Myocyte (in vitro differentiated cells): ENCODE measurements at places on chromosomes 1 and 21. TPM values are rescaled to one million over a fixed set of nuclear protein-coding genes. Genes with fewer than 3 reads are reported as not detected.

The TMEM200B gene
- 0.10 and 0.29 TPM in 2 replicates for total RNA-seq

DNA sequence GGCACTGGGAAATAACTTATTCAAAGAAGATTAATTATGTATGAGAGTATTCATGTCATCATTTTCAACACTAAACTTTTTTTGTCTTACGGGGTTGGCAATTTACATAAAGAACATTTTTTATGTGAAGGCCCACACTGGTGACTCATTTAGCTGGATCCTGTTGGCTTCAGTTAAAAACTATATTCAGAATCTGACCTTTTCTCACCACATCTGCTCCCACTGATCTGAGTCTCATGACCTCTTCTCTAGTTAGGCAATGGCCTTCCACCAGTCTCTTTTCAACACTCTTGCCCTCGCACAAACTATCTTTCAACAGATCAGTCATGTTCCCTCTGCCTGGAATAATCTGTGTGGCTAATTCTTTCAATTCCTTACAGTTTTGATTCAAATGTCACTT is 53.4 kb downstream of the TMPRSS15 start:
- DNase-seq: peak; percentile 72

DNA sequence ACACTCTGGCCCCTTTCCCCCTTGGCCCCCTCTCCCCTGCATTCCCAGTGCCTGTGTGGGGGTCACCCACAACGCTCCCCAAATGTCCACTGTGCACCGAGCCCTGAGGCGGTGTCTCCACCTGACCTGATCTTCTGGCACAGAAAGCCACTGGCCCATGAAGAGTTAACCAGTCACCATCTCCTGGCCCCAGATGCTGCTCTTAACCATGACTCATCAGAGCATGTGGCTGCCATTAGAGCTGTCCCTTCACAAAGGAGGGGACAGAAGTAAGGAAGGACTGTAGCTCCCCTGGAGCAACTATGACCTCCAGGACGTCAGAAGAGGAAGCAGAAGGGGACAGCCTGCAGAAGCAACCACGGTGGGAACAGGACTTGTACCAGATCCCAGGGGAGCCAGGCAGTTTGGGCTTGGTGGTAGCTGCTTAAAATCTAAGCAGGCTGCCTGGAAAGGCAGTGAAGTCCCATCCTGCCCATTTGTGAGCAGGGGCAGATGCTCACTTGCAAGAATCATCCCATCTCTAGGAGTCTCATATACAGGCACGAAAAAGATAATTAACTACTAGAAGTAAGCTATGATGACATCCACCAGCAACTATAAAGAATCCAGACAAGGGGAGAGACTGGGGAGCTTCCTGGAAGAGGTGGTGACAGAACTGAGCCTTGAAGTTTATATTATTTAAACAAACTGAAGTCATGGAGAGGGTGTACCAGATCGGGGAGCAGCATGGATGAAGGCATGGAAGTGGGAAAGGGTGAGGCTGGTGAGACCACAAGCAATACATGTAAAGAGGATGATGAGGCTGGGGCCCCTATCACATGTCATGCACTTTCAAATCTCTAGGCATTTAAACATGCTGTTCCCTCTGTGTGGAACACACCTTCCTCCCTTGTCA is 1.1 kb upstream of the TTC39A start:
- peak; percentile 79 for DNase-seq

The RAB3B gene
- total RNA-seq: 0.78 and 0.88 TPM in 2 replicates

DNA sequence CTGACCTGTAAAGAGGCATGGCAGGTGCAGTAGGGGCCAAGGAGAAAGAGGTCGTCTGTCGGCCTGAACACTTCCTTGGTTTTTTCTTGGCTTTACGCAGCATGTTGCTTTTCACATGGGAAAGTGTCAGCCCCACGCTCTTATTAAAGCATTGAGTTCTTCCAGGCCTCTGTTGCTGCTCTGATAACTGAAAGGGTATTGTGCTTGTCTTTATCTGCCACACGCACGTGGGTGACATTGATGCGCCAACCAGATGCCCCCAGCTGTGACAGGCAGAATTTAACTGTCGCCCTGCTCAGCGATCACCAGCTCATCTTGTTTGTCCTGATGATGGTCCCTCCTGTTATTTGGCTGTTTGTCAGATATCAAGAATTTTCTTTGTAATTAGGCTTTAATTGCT is 76.5 kb downstream of the GALNT2 start:
- DNase-seq: no peak
